Vagina (tissue), 2 donors: ENCODE measurements at places on chromosomes 2 and 18. TPM values are rescaled to one million over a fixed set of nuclear protein-coding genes. Genes with fewer than 3 reads are reported as not detected.
A peak's percentile ranks its signal among the peaks of the same experiment; 100 is the strongest.

DNA sequence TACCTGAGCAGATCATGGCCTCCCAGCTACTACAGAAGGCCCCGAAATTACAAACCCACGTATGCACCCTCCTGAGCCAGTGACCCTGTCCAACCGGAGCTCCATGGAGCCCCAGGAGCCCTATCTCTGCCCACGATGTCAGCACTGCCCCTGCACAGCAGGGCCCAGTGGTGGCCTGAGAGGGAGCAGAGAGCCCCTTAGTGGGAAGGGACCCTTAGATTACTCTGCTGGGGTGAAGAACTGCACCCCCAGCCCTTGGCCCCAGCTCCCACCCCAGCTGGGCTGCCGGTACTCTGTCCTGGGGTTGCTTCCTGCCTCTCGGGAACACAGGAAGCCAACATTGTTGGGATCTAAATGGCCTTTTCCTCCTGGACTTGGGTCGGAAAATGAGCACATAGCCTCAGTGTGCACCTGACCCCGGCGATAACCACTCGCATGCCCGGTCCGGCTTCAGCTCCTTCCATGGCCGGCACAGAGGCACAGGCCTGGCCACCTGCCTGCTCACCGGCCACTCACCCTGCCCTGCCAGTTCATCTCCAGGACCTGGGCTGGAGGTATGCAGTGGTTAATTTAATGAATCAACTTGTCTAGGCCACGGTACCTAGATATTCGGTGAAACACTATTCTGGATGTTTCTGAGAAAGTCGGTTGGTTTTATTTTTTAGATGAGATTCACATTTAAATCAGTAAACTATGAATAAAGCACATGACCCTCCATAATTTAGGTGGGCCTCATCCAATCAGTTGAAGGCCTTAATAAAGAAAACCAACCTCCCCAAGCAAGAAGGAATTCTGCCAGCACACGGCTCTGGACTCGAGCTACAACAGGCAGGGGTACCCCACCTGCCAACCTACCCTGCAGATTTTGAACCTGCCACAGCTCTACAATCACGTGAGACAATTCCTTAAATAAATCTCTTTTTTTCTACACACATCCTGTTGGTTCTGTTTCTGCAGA, 19.2 kb downstream of the TNS1 start:
- H3K4me1 ChIP-seq = peaks cover 46% of the 10 kb centered on the region
- H3K36me3 ChIP-seq = no peaks in the 10 kb centered on the region
- H3K4me3 ChIP-seq = no peak overlapping the region
- DNase-seq = no peak
- no peaks in the 10 kb centered on the region for H3K27me3 ChIP-seq

DNA sequence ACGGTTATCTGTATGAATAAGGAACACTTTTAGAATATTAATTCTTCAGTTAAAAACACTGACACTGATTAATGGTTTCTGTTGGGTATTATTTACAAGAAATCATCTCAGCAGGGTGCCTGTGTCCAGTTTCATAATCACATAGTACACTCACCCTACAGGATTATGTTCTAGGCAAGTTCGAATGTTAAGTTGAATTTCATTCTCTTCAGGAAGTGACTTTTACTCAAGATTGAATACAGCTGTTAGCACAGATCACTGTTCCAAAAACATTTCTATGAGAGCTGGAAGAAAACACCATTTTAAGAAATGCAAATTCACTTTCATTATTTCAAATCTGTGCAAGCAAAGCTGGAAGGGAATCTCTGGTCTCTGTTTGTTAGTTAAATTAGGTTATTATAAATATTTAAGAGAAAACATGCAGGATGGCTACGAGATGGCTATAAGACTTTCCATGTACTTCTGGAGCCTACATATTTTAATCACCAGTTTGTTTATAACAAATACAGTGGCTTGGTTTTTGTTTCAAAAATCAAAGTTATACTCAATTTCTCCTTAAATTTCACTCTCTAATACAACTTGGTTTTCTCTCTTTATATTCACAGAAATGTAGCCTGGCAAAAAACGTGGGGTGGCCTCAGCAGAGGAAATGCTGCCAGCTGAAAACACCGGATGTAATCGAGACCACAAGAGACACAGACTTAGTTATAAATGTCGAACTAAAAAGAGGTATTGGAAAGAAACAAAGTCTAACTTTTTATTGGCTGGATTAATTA, 65.8 kb downstream of the RBMS1 start:
- no peak for DNase-seq
- peak overlapping the region; percentile 68 for H3K27ac ChIP-seq
- peaks cover 33% of the 10 kb centered on the region for H3K4me1 ChIP-seq
- H3K36me3 ChIP-seq = no peaks in the 10 kb centered on the region
- H3K4me3 ChIP-seq = peak overlapping the region; percentile 17

SLC9A2 gene
- total RNA-seq = not detected

DNA sequence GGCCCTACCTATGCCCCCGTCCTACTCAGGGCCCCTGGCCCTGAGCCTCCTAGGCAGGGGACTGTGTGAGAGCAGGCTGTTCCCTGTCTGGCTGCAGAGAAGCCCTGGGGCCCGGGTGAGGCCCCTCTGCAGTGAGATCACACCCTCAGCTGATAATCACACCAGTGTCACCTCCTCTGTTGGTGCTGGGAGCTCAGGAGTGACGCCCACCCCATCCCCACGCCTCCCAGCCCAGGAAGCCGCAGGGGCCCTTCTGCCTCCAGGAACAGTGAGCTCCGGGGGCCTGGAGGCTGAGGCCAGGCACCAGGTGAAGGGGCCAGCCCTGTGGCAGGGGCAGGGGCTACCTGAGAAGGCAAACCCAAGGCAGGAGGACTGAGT, 20.0 kb downstream of the KCNIP3 start:
- DNase-seq = no peak
- H3K27ac ChIP-seq = no peak overlapping the region
- H3K4me1 ChIP-seq = peaks cover 18% of the 10 kb centered on the region
- no peaks in the 10 kb centered on the region for H3K36me3 ChIP-seq

CHRNA1 gene
- not detected for total RNA-seq

ZCCHC2 gene
- total RNA-seq = 30.4 TPM

CHAC2 gene
- 1.7 TPM for total RNA-seq

PFN4 gene
- total RNA-seq = not detected

DNA sequence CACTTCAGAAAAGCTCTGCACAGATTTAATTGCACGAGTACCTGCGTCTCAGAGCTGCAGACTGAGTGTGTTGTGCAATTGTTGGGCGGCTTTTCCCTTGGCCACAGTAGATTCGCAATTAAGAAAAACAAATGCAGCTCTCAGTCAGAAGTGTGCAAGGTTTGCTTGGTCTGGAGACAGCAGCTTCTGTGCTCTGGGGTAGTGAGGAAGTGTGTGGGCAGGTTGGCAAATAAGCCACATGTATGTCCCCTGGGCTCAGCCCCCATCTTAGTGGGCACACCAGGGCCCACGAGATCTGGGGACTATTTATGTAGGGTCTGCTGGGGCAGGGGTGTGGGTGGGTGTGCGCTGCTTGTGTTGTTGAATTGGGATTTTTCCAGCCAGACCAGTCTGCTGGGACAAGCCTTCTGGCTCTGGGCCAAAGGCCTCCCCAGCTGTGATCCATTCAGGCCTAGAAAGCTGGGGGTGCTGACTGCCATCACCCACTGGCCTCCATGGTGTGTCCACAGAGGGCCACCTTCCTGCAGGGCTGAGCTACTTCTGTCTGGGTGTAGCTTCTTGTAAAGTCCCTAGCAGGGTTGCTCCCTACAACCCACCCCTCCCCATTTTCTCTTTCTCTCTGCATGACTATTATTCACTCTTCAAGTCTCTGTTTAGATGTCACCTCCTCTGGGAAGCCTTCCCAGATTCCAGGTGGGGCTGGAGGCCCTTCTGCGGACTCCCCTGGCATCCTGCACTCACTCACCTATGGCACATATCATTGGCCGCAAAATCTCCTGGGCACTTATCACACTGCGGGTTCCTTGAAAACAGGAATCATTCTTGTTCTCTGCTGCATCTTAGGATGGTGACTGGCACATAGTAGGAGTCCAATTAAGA, 67.8 kb downstream of the ODC1 start:
- no peaks in the 10 kb centered on the region for H3K27me3 ChIP-seq
- H3K36me3 ChIP-seq = no peaks in the 10 kb centered on the region
- DNase-seq = no peak
- no peak overlapping the region for H3K4me3 ChIP-seq

GRCh38 chr2:171044416-171044815, 115.4 kb downstream of the GORASP2 start:
- no peak for DNase-seq
- no peaks in the 10 kb centered on the region for H3K27me3 ChIP-seq
- no peak overlapping the region for H3K27ac ChIP-seq
- peaks cover 57% of the 10 kb centered on the region for H3K36me3 ChIP-seq
- H3K4me1 ChIP-seq = no peaks in the 10 kb centered on the region
- no peak overlapping the region for H3K4me3 ChIP-seq

LIPG gene
- 1.7 TPM for total RNA-seq

DNA sequence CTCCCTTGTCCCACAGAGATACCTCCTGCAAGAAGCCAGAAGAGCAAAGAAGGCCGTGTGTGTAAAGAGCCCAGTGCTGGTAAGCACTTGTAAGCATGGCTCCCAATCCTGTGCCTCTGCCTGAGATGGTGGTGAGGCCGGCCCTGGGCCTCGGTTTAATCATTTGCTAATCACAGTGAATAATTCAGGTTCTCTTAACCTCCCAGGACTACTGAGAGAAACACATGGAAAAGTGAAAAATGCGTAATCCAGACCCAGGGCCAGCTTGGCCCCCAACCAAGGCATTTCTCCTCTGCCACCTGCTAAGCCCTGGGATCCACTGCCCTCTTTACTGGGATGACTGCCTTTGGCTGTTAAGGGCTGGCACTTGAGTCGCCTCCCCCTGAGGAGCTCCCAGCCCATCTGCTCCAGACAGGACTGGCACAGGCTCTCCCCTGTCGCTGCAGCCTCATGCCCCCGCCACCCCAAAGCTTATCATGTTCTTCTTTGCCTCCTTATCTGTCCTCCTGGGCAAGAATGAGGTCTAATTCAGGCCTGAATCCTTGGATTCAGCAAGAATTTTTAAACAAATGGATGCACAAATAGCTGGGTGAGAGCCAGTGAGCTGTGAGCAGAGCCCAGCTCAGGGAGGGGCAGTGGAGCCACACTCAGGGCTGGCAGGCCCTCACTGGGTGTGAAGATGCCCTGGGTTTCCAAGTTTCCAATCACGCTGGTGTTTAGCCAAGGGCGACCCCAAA, 193.9 kb upstream of the HS6ST1 start:
- DNase-seq = no peak
- H3K4me1 ChIP-seq = no peaks in the 10 kb centered on the region
- H3K27ac ChIP-seq = no peak overlapping the region
- H3K36me3 ChIP-seq = no peaks in the 10 kb centered on the region

CAPN14 gene
- total RNA-seq = 4.7 TPM
